Mesothelial cell of epicardium (in vitro differentiated cells): ENCODE measurements at places on chromosomes 1 and 21. TPM values are rescaled to one million over a fixed set of nuclear protein-coding genes. Genes with fewer than 3 reads are reported as not detected.

DNA sequence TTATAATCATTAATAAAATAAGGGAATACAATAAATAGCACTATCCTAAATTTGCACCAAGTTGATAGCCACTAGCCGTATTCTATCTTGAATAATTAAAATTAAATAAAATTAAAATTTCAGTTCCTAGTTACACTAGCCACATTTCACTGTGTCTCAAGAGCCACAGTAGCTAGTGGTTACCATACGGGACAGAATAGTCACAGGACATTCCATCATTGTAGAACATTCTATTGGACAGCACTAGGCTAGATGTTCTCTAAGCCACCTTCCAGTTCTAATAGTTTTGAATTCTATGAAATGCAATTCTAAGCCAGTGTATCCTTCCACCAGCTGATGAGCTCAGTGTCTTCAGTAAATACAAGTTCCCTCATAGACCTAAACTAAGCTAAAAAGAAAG lies 71.1 kb upstream of the GOLT1A start:
- H3K27ac ChIP-seq = no peak overlapping the region
- H3K4me1 ChIP-seq = peaks cover 60% of the 10 kb centered on the region
- no peak overlapping the region for H3K4me3 ChIP-seq
- no peaks in the 10 kb centered on the region for H3K36me3 ChIP-seq
- no peak for DNase-seq

GRCh38 chr1:36890776-36891175 lies 143.5 kb downstream of the GRIK3 start:
- H3K4me1 ChIP-seq = no peaks in the 10 kb centered on the region
- no peak overlapping the region for H3K27ac ChIP-seq
- peak; percentile 34 for DNase-seq
- peaks cover 22% of the 10 kb centered on the region for H3K27me3 ChIP-seq

GRCh38 chr21:38114717-38115333 lies 142.0 kb upstream of the KCNJ15 start:
- no peak overlapping the region for H3K27ac ChIP-seq
- no peak overlapping the region for H3K4me3 ChIP-seq
- H3K36me3 ChIP-seq = no peaks in the 10 kb centered on the region

DNA sequence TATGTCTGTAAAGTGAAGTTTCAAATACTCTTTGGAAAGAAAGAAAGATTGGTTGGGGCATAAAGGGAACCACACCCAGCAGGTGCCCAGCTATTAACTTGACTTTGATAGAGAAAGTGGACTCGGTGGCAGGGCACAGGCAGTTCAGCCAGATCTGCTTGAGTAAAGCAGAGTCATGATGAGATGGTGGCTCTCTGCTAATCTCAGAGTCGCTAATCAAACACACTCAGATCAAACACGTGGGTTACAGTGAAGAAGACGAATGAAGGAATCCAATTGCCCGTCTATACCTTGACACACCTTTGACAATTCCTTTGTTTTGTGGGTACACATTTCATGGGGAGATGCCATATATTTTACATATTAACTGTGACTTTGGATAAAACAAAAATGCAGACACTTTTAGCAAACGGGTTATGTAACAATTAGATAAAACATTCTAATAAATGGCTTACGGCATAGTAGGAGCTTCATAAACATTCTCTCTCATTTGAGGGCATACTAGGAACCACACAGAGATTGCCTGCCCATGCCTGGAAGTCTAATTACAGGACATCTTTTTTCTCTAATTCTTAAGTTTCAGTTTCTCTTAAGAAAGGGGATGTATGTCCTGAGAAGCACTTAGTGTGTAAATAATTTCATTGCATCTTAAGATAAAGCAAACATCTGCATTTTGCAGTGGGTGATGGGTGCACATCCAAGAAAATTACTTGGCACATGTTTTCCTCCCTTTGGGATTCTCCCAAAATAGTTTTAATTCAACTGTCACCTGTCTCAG lies 7.2 kb downstream of the CBR1 start:
- no peak for DNase-seq
- no peaks in the 10 kb centered on the region for H3K4me1 ChIP-seq
- no peak overlapping the region for H3K4me3 ChIP-seq

DNA sequence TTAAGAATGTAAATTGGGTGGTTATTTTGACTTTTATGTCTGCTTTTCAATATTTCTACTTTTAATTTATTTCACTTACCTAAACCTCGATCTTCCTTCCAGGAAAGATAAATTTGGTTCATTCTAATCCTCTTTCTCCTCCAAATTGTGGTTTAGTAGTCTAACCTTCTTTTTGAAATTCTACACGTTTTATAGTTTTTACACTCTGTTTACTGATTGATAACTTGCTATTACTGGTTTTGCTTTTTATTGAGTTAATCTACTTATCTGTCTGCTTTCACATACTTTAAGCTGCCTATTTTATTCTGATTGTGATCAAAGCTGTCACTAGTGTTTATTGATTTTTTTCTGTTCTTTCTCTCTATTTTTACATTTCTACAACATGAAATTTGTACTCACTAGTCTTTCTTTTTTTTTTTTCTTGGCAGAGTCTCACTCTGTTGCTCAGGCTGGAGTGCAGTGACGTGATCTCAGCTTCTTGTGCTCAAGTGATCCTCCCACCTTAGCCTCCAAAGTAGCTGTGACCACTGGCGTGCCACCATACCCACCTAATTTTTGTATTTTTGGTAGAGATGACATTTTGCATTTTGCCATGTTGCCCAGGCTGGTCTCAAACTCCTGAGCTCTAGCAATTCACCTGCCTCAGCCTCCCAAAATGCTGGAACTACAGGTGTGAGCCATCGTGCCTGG lies 27.9 kb upstream of the ERRFI1 start:
- no peak overlapping the region for H3K4me3 ChIP-seq
- H3K4me1 ChIP-seq = peaks cover 10% of the 10 kb centered on the region
- DNase-seq = no peak
- no peaks in the 10 kb centered on the region for H3K36me3 ChIP-seq
- H3K27ac ChIP-seq = peak overlapping the region; percentile 21
- H3K27me3 ChIP-seq = no peaks in the 10 kb centered on the region

DNA sequence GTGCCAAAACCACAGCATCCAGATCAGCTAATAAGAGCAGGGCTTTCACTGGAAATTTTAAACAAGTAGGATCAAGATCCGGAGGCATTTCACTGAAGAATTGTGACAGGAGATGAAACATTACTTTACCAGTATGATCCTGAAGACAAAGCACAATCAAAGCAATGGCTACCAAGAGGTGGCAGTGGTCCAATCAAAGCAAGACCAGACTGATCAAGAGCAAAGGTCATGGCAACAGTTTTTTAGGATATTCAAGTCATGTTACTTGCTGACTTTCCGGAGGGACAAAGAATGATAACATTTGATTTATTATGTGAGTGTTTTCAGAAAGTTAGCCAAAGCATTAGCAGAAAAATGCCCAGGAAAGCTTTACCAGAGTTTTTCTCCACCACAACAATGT lies 8.2 kb downstream of the ZSWIM5 start:
- no peak for DNase-seq
- peaks cover 19% of the 10 kb centered on the region for H3K27me3 ChIP-seq
- H3K27ac ChIP-seq = no peak overlapping the region
- no peaks in the 10 kb centered on the region for H3K4me1 ChIP-seq
- H3K4me3 ChIP-seq = no peak overlapping the region
- H3K36me3 ChIP-seq = no peaks in the 10 kb centered on the region

- DNase-seq = no peak
- H3K27ac ChIP-seq = no peak overlapping the region
- H3K4me1 ChIP-seq = peaks cover 15% of the 10 kb centered on the region
- no peak overlapping the region for H3K4me3 ChIP-seq
Measured at GRCh38 chr1:99672530-99673213, 26.8 kb downstream of the PALMD start.

Gene CFH
- total RNA-seq = 8.7 to 11.4 TPM (median 8.8 TPM) in 3 replicates

Gene SELENBP1
- 51.1 to 58.5 TPM (median 53.3 TPM) in 3 replicates for total RNA-seq
